ENCODE measurements at places on chromosomes 1 and 21.

- DNase-seq, result no peak
These were observed 171.5 kb downstream of the ZNF281 start for GRCh38 chr1:200238311-200238710.

- DNase-seq, result peak; percentile 45
These were observed 801 bp downstream of the TRAF5 start for GRCh38 chr1:211327346-211327921.

GRCh38 chr1:228691926-228692325 lies 43.4 kb upstream of the RHOU start:
- peak; percentile 47 for DNase-seq

- no peak for DNase-seq
These were observed 29.7 kb downstream of the CTH start for GRCh38 chr1:70440642-70441391.

DNA sequence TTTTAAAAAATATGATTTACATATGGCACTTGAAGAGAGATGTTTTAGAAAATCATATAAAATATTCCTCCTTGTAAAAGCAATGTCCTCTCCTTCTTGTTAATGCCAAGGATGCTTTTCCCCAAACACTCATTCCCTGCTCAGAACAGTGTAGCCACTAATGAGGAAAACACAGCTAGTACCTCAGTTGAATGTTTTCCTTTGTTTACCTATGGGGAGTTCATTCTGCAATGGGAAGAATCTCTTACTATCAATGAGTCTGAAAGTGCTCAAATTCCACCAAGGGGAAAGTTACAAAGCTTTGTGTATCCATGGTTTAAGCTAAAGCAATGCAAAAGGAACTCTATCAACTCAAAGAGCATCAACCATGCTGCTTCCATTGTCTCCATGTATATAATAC lies 221.9 kb upstream of the ADGRL2 start:
- DNase-seq, result no peak

GRCh38 chr1:38331496-38332210 lies 285.1 kb upstream of the POU3F1 start:
- DNase-seq, result no peak

GRCh38 chr1:55374801-55375616 lies 159.8 kb upstream of the USP24 start:
- DNase-seq, result no peak

DNA sequence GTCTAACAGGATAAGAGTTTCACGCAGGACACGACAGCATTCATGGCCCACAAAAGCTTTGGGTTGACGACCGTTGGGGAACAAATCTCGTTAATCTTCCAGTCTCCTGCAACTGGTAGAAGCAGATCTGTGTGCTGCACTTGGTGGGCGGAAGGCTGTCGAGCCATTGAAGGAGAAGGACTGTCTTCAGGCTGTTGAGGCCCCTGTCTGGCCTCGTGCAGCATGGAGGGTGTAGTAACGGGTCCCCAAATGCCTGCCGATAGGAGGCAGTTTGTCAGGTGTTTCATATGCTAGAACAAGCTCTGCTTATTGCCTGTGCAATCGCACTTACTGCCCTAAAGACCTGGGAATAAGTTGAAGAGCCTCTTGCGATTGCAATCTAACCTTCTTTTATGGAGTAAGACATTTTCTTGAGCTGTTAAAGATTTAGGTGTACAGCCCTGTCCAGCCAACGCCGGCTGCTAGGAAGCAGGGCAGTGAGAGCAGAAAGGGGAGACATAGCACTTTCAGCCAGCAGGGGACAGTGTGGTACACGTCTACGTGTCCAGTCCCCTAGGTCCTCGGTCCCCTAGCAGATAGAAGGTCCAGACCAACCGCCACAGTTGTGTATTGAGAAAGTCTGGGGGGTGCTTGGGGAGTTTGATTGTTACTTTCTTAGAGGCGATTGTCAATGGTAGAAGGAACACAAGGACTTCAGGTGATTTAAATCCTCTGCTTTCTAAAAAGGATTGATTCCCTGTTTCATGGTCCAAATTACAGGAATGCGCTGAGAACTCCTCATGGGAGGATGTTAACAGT lies 102.3 kb upstream of the TMPRSS2 start:
- DNase-seq, result peak; percentile 19

GRCh38 chr1:59027177-59027576 lies 243.3 kb upstream of the JUN start:
- DNase-seq, result no peak

GRCh38 chr1:208903251-208903905 lies 659.2 kb upstream of the PLXNA2 start:
- DNase-seq, result no peak

GRCh38 chr1:15870421-15870820 lies 22.9 kb downstream of the SPEN start:
- DNase-seq, result no peak

DNA sequence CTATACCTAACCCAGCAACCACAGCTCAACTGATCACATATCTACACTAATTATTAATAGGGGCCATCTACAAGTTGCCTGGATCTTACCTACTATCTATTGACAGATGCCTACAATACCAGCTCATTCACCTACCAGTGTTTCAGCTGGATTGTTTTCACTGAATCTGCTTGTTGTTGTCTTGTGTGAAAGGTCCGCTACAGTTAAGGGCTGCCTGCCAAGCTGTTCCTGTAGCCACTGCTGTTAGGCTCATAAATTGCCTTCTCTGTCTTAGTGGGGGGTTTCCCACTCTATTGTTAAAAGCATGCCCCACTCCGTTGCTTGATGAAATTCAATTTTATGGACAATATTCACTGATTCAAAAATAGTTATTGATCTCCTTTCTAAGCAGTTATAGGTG lies 199.7 kb upstream of the TMPRSS15 start:
- DNase-seq, result no peak

GRCh38 chr1:234605399-234605982 lies 4.5 kb downstream of the IRF2BP2 start:
- DNase-seq, result no peak

DNA sequence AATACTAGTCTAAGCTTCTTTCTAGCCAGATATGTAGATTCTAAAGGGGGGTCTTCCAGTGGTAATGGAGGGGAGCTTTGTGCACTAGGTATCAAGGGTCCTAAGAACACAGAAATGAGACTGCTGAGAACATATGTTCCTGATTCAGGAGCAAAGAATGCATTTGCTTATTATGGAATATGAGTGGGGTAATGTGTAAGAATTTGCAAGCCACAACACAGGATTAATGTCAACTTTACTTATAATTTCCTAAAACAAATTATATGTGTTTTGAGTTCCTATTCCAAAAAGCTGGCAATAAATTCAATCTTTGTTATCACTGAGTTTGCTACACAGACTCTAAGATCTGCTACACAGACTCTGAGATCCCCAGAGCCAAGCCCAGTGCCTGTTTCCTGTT lies 357.0 kb upstream of the PTBP2 start:
- DNase-seq, result no peak

GRCh38 chr1:237961754-237962153 lies 71.0 kb upstream of the ZP4 start:
- DNase-seq, result no peak

DNA sequence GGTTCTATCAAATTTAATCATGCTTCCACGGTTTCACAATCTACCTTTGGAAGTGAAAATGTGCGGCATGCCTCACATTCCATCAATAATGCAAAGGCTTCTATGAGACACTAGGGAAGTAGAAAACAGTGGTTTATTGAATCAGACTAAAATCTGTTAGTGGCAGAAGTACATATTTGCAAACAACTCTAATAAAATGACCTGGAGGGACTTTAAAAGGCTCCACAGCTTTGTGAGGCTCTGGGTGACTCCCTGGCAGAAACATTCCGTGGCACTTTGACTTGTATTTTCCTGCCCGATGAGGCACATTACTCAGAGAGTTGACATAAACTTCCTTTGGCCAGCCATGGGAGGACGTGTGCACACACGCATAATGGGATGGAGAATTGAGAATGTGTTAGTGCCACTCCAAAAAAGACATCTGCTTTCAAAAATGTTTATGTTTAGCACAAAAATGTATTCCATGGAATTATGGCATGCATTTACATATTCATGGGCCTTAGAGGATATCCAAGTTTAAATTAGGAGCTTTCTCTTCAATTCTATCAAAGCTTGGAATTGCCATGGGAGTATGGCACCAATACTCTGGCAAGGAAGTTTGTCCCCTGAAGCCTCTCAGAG lies 60.0 kb upstream of the SSX2IP start:
- DNase-seq, result no peak

- DNase-seq, result no peak
These were observed 29.1 kb downstream of the SKI start for GRCh38 chr1:2257245-2257627.

DNA sequence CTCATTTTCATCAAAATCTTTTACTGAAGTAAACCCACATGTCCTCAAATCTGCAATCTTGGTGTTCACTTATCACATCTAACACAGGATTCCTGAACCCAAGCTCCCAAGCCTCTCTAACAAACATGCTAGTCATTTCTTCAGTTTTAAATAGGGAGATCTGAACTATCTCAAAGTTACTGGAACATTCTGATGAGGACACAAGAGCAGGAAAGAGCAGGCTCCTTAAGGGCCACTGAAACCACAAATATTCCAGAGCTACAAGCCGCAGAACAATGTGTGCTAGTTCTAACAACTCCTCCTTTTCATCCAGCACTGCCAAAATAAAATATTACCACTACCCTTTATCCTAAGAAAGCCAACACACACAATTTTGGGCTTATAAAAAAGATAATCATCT lies 38.9 kb downstream of the WARS2 start:
- DNase-seq, result no peak

- DNase-seq, result peak; percentile 33
These were observed 19.0 kb upstream of the L1TD1 start for GRCh38 chr1:62175568-62176179.

DNA sequence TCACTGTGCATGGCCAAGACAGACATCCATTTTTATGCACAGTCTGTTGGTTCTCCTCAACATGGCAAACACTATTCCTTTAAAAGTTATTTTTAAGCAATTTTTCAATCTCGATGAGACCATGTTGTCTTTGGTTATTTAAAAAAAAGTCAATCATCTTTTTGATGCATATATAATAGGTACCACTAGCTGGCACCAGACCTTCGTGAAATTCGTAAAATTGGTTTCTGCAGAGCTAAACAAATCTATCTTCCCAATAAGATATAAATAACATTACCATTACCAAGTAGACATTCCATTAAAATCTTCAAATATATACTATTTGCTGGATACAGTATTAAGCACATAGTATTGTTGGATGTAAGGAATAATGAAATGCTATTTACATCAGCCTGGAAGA lies 220.0 kb upstream of the GREM2 start:
- DNase-seq, result no peak

GRCh38 chr1:147717706-147718097 lies 42.7 kb downstream of the GJA5 start:
- no peak for DNase-seq

DNA sequence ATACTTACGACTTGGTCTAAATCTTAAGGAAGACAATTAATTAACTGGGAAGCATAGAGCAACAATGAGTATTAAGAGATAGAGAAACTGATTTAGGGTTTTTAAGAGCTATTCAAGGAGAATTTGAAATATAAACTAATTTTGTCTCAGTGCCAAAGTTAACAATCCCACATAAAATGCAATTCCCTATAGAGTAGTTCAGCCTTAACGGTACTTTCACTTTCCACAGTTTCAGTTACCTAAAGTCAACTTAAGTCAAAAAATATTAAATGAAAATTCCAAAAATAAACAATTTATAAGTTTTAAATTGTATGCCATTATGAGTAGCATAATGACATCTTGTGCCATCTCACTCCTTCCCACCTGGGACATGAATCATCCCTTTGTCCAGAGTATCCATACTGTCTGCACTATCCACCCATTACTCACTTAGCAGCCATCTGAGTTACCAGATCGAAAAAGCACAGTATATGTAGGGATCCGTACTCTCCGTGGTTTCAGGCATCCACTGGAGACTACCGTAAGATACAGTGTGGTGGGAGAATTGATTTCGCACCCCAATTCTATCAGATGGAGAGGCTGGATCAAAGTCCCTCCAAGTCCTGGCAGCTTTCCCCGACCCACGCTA lies 4.8 kb upstream of the SARS1 start:
- no peak for DNase-seq

- no peak for DNase-seq
These were observed 4.2 kb downstream of the MYOG start for GRCh38 chr1:203081465-203082230.

GRCh38 chr1:175277783-175278733 lies 85.5 kb upstream of the KIAA0040 start:
- no peak for DNase-seq

DNA sequence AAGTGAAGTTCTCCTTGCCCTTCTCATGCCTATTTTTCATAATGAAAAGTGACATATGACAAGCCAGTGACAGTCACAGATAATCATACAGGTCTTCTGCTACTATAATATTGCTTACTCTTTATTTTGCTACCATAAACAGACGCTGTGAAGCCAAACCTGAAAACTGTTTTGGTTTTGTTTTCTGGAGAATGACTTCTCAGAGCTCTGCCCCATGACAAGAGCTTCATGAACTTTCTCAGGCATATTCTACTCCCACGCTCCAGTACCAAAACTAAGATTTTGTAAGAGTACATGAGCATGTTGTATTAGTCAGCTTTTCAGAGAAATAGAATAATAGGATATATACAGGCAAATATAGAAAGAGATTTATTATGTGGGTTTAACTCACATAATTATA lies 64.3 kb upstream of the VTCN1 start:
- DNase-seq, result no peak

GRCh38 chr1:42282867-42283583 lies 52.0 kb downstream of the FOXJ3 start:
- peak; percentile 43 for DNase-seq

DNA sequence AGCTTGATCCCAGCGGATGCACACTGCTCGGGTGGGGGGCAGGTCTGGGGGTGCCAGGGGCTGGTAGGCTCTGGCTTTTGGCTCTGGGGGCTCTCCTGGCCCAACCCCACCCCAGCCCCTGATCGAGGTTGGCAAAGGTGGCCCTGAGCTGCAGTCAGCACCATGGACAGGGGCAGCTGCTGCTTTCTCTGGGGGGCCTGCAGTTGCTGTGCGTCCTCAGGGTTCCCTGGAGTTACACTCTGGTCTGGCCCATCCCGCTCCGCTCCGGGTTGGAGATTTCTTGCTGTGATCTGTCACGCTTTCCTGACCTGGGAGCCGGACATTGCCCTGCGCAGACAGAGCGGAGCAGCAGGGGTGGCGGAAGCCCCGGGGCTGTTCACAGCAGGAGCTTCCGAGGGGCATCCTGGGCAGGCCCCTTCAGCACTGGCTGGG lies 8.0 kb upstream of the PLCH2 start:
- DNase-seq, result no peak

DNA sequence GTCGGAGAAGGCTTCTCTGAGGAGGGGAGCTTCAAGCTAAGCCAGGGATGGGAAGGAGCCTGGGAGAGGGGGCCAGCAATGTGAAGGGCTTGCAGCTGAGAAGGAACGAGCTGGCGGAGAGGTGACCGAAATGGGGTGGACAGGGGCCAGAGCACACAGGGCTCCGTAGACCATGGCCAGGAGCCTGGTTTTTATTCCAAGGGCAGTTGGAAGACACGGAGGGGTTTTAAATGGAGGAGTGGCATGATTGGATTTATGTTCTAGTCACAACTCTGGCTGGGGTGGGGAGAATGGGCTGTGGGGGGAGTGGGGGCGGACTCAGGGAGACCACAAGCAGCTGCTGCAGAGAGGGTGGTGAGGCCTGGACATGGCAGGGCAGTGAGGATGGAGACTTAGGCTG lies 5.1 kb upstream of the EPS8L3 start:
- no peak for DNase-seq

- DNase-seq, result no peak
These were observed 569.0 kb downstream of the DPYD start for GRCh38 chr1:97351846-97352245.

GRCh38 chr1:45008076-45008475 lies 3.0 kb downstream of the HECTD3 start:
- no peak for DNase-seq

GRCh38 chr1:150151291-150152181 lies 1.8 kb downstream of the PLEKHO1 start:
- peak; percentile 51 for DNase-seq
